ENCODE measurements at places on chromosomes 16 and 17.

GRCh38 chr17:78133971-78134898 lies 3.7 kb downstream of the TMC8 start:
- no peak for DNase-seq

- no peak for DNase-seq
Observed at GRCh38 chr17:74350486-74350885, 11.2 kb downstream of the BTBD17 start.

DNA sequence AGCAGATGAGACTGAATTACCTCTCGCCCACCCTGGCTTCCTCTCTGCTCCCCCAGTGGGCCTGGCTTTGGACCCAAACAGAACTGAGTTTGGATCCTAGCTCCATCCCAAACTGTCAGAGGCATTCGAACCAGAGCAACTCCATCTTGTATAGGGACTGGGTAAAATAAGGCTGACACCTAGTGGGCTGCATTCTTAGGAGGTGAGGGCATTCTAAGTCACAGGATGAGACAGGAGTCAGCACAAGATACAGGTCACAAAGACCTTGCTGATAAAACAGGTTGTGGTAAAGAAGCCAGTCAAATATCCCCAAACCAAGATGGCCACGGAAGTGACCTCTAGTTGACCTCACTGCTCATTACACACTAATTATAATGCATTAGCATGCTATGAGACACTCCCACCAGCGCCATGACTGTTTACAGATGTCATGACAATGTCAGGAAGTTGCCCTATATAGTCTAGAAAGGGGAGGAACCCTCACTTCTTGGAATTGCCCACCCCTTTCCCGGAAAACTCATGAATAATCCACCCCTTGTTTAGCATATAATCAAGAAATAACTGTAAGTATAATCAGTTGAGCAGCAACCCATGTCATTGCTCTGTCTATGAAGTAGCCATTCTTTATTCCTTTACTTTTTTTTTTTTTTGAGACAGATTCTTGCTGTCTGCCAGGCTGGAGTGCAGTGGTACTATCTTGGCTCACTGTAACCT lies 44.4 kb downstream of the LYRM1 start:
- DNase-seq, result no peak

DNA sequence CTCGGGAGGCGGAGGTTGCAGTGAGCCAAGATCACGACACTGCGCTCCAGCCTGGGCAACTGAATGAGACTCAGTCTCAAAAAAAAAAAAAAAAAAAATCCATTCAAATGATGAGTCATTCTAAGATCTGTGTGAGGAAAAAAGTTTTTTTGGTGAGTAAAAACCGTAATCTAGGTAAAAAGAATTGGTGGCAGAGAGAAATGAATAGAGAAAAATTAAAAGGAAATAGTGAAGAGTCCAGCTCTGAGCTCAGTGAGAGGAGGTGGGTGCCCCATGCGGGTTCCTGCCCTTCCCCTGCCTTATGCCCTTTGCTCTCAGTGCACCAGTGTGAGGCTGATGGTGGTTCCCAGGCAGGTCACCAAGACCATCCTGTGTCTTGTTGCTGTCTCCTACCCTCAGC lies 20.9 kb downstream of the GAN start:
- DNase-seq, result no peak

DNA sequence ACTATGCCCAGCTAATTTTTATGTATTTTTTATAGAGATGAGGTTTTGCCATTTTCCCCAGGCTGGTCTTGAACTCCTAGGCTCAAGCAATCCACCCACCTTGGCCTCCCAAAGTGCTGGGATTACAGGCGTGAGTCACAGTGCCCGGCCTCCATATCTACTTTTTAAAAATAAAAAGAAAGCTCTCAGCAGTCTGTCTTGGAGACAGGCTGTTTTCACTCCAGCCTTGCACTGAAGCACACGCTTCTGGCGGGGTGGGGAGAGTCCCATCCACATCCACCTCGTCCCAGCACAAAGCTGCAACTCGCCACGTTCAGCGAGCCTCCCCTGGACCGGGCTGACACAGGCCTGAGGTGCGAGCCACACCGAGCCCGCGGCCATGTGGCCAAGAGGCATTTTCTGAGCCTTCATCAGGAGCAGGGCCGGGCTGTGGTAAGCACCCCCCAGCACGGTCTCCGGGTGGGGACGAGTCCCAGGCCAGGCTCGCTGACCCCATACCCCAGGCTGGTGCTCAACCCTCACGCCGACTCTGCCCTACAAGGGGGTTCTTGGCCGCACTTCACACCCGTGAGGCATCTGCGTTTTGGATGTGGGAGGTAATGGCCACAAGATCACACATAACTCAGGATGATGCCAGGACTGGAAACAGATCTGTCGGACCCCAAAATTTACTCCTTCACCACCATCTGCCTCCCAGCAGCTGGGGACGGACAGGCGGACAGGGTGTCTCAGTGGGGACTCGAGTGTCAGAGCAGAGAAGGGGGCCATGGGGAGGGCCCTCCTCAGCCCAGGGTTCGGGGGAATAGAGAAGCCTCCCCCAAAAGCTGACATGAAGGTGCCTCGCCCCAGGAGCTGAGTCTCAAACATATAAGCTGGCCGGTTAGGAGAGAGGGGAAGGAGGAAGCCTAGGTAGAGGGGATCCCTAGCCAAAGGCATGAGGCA lies 28.6 kb downstream of the TBC1D16 start:
- DNase-seq, result no peak

DNA sequence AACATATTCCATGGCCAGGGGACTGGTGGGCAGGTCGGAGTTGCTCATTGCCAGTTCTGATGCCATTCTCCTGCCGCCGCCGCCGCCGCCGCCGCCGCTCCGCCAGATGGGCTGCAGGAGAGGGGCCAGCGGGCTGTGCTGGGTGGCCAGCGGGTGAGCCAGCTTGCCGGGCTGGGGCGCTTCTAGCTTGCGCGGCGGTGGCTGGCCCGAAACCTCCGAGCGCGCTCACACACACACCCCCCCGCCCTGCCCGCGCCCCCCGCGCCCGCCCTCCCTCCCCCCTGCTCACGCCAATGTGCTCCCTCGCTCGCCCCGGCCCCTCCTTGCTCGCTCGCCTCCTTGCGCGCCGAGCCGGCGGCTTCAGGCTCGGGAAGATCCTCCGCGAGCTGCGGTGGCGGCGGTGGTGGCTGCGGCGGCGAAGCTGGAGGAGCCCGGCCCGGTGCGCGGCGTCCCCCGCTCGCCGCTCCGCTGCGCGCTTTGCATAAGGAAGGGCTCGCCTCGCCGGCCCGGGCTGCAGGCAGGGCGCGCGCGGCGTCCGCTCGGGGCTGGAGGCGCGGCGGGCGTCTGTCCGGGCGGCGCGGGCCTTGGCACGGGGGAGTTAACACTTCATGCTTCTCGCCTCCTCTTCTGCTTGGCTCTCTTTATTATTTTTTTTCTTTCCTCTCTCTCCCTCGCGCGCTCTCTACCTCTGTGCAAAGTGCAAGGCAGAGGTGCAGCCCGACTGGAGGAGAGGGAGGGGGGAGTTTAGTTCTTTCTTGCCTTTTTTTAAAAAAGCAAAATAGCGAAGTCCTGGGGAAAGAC lies 500 bp downstream of the MAF start:
- DNase-seq, result no peak

DNA sequence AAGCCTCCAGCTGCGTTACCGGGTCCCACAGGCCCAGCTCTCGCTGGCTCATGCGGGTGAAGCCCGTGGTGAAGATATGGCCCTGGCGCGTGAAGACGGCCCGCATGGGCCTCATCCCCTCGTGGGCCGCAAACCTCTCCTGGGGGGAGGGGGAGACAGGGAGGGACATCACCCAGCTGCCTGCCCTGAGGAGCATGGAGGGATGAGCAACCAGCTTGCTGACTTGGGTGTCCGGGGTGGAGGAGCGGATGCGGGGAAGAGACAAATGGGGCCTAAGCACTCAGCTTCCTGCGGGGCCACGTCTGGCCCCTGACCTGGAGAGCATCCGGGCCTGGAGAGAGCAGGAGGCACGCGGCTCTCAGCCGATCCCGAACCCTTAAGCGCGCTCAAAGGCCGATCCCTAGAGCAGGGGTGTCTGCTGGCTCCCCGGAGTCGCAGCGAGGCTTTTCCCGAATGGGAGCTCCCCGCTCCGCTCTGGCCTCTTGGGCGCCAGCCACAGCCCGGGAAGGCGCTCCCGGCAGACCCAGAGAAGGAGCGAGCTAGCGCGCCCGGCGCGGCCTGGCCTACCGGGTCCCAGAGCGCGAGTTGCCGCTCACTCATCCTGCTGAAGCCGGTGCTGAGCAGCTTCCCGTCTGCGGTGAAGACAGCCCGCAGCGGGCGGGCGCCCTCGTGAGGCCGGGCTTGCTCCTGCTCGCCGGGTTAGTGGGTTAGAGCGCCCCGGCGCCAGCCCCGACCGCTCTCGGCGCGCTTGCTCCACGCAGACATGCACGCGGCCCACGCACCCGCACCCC lies 5.0 kb downstream of the CORO6 start:
- no peak for DNase-seq

- no peak for DNase-seq
Observed at GRCh38 chr17:58691701-58692238, at the start of gene TEX14. Gene TEX14, minus strand, starts transcription at chr17:58692045. Its CDS starts 40,044 bp downstream, at chr17:58652001.

GRCh38 chr16:14187517-14188338 lies 116.6 kb downstream of the MRTFB start:
- DNase-seq, result no peak

- DNase-seq, result no peak
Observed at GRCh38 chr16:71771571-71771970, 37.1 kb downstream of the AP1G1 start.

DNA sequence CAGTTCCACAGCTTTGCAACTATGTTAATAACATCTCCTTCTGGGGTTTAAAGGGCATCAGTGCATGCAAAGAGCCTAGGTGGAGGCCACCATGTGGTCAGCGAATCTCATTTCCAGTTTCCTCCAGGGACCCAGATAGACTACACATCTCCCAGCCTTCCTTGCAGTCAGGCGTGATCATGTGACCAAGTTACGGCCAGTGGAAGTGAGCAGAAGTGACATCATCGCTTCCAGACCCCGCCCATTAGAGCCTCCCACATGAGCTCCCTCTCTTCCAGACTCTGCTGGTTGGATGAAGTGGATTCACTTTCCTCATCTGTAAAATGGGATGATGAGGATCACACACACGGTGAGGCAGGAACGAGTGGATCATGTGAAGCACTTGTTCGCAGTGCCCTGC lies 27.4 kb upstream of the KDM8 start:
- DNase-seq, result no peak

- no peak for DNase-seq
Observed at GRCh38 chr17:76751416-76751993, 13.6 kb downstream of the MFSD11 start.

GRCh38 chr16:70656712-70657263 lies 10.4 kb downstream of the IL34 start:
- DNase-seq, result no peak

GRCh38 chr17:50144845-50145531 lies 5.5 kb downstream of the PPP1R9B start:
- DNase-seq, result no peak

DNA sequence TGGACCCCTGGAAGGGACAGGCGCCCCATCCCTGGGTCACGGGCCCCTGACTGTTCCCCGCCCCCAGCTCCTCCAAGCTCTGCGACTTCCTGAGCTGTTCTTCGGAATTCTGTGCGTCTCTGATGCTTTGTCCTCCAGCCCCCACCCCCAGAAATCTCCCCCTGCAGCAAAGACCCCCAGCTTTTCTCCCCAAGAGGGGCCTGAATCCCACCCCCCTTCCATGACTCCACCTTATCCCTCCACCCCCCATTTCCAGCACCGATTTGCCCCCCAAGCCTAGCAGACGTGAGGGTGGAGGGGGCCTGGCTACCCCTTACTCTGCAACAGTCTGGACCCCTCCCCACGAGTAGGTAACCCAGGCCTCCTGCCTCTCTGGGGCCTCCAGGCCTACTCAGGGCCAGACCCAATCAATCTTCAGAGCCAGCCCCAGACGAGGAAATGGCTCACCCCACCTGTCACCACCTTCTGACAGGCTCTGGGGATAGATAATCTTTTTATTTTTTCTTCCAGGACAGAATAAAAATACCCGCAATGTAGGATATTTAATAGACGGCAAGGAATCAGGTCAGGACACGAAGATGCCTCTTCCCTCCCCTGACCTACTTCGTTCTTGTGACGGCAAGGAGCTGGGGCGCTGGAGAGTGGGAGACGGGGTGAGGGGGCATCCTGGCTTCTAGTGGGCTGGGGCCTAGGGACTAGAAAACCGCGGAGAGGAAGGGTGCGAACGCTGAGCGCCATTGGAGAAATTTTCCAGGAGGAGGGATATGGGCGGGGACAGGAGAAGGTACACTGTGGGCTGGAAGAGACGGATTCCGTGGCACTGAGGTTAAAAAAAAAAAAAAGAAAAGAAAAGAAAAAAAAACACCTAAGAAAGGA lies 744 bp upstream of the PLXDC1 start:
- no peak for DNase-seq

GRCh38 chr17:73357981-73358380 lies 46.2 kb upstream of the CDC42EP4 start:
- no peak for DNase-seq

GRCh38 chr16:52488837-52489289 lies 58.1 kb downstream of the TOX3 start:
- no peak for DNase-seq

DNA sequence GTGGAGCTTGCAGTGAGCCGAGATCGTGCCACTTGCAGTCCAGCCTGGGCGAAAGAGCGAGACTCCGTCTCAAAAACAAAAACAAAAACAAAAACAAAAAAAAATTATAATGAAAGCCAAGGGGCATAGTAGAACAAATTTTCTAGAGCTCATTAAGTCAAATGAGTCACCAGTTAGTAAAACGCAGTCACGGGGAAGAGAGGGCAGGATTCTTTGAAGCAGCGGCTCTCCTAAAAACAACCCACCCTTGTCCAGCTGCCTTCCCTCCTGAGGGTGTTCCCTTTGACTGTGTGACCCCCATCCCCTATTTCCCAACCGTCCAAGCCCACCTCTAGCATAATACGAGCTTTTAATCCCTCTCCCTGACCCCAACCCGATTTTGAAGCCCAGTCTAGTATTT lies 44.1 kb upstream of the STH start:
- no peak for DNase-seq

DNA sequence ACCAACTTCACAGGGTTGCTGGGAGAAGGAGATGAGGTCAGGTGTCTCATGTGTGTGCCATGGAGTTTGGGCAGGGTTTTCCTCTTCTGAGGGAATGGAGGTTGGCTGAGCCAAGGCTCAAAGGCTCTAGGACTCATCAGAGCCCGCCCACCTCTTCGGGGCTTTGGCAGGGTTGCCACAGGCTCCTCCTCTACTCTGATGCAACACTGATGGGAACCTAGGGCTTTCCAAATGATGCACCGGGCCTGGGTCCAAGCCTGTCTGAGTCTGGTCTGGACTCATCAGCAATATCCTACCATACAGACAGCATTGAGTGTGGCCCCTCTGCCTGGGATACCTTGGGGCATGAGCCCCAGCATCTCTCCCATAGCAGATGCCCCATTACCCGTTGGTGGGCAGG lies 59.5 kb upstream of the LHX1 start:
- DNase-seq, result no peak

DNA sequence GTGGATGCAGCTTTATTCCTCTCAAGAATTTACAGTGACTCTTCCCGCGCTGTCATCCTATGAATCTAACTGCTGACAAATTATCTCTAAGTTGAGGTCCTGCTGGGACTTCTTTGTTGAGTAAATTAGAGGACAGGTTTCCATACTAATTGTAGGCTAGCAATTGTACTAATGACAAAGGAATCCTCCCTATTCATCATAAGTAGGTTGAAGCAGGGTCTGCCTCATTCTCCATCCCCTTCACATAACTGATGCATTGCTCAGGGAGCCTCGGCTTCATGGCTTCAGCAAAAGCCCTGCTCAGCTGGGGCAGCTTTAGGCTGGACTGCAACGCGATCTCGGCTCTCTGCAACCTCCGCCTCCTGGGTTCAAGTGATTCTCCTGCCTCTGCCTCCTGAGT lies 83.1 kb upstream of the IRX6 start:
- no peak for DNase-seq

- no peak for DNase-seq
Observed at GRCh38 chr17:1470755-1471462, 14.9 kb upstream of the CRK start.

GRCh38 chr17:68646626-68647526 lies 45.7 kb upstream of the FAM20A start:
- DNase-seq, result no peak

Measured in HS-27A (cell line).